ENCODE measurements at places on chromosomes 16 and 17. TPM values are rescaled to one million over a fixed set of nuclear protein-coding genes. Genes with fewer than 3 reads are reported as not detected.

DNA sequence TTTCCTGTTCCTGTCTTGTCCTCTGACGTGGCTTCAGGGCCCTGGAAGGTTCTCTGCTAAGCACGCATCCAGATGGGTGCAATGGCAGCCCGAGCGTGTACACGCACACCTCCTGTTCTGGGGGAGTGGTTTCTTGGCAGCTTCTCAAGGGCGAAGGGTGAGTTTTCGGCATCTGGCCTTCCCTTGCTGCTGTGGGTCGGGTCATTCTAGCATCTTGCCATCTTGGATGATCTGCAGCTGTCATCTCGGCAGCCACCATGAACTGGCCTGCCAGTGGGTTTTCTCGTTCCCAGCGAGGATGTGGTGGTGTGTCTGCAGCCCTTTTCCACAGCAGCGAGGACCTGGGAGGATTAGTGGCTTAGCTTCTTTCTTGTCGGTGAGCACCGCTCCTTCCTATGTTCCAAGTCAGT lies 10.6 kb downstream of the MSI2 start:
- H3K27me3 ChIP-seq = no peaks in the 10 kb centered on the region
- H3K4me3 ChIP-seq = no peak overlapping the region
- H3K27ac ChIP-seq = no peak overlapping the region
- DNase-seq = no peak
- H3K36me3 ChIP-seq = peaks cover 90% of the 10 kb centered on the region

DNA sequence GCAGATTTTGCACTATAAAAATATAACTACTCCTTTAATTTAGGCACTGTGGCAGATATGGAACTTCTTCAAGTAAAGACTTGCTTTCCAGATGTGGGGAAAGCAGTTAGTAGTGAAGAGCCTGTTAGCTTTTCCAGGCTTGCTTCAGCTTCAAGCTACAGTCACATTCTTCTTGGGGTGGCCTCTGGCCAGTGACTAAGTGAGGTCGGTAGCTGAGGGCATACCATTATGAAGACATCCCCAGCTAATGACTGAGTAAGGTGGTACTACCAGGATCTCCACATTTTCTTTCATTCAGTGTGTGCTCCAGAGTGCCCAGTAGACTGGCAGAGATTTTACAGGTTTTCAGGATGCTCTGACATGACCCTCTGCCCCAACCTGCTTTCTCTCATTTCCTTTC lies 167.1 kb upstream of the KIF2B start:
- H3K4me3 ChIP-seq = no peak overlapping the region
- H3K27me3 ChIP-seq = no peaks in the 10 kb centered on the region
- no peaks in the 10 kb centered on the region for H3K36me3 ChIP-seq
- no peak for DNase-seq

- no peaks in the 10 kb centered on the region for H3K27me3 ChIP-seq
- DNase-seq = no peak
- peaks cover 31% of the 10 kb centered on the region for H3K36me3 ChIP-seq
Measured at GRCh38 chr16:69157196-69157595, 24.7 kb downstream of the UTP4 start.

DNA sequence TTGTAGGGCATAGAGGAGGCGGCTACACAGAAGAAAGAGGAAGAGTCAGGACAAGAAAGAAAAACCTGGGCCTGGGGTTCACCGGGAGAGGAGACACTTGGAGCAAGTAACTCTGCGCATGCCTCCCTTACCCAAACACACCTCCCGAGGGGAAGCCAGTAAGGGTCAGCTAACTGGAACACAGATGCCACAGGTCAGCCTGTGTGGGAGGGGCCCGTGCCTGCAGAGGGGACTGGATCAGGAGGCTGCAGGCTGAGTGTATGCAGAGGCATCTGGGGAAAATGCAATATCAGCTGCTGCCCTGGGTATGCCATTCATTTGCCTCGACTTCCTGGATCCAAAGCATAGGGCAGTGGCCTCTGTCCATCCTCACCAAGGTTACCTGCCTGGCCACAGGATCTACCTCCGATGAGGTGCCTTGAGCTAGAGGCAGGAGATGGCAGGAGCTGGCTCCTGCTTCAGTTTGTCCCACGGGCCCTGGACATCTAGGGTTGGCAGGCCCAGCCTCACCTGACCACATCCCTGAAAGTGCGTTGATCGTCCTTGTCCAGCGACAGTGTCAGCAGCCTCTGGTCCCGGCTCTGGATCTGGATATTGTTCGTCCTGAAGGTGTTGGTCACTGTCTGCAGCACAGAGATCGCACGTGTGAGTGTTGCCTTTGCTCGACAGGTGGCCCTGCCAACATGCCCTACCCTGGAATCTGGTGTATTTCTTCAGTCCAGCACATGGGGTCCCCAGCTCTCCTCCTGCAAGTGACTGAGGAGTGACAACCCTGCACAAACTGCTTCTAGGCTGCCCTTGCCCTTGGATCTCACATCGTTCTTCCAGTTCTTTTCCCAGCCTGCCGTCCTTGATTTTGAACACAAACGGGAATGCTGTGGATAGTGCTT lies 4.6 kb upstream of the MFSD6L start:
- no peaks in the 10 kb centered on the region for H3K27me3 ChIP-seq
- H3K4me1 ChIP-seq = no peaks in the 10 kb centered on the region
- H3K4me3 ChIP-seq = no peak overlapping the region
- H3K27ac ChIP-seq = no peak overlapping the region
- peak; percentile 22 for DNase-seq

- H3K4me3 ChIP-seq = no peak overlapping the region
- no peak for DNase-seq
Measured at GRCh38 chr16:9033125-9033830, 58.2 kb upstream of the HAPSTR1 start.

DNA sequence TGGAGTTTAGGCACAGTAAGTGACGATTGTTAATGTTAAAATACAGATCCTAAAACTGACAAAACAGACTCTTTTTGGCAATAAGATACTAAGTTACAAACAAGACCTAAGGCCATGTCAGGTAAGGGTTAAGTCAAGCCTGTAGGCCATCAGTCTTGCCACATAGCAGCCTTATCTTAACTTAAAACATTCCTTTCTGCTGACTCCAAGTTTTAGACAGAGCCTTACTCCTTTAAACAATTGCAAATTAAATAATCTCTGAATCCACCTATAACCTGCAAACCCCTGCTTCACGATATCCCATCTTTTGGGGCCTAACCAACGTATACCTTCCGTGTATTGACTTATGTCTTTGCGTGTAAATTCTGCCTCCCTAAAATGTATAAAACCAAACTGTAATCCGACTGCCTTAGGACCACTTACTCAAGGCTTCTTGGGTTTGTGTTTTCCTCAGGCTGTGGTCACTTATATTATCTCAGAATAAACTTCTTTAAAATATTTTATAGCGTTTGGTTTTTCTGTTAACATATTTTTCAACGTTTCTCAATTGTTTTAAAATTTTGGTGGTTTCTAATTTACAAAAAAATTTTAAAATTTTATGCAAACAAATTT lies 64.4 kb downstream of the EFCAB5 start:
- no peak overlapping the region for H3K4me3 ChIP-seq
- no peaks in the 10 kb centered on the region for H3K4me1 ChIP-seq
- H3K27ac ChIP-seq = no peak overlapping the region
- no peaks in the 10 kb centered on the region for H3K36me3 ChIP-seq
- no peak for DNase-seq

Gene SOX9
- total RNA-seq = 0.19 TPM

- no peak overlapping the region for H3K27ac ChIP-seq
- H3K4me1 ChIP-seq = no peaks in the 10 kb centered on the region
- H3K4me3 ChIP-seq = no peak overlapping the region
- no peaks in the 10 kb centered on the region for H3K27me3 ChIP-seq
- DNase-seq = no peak
Measured at GRCh38 chr17:61744804-61745203, 118.5 kb downstream of the BRIP1 start.

DNA sequence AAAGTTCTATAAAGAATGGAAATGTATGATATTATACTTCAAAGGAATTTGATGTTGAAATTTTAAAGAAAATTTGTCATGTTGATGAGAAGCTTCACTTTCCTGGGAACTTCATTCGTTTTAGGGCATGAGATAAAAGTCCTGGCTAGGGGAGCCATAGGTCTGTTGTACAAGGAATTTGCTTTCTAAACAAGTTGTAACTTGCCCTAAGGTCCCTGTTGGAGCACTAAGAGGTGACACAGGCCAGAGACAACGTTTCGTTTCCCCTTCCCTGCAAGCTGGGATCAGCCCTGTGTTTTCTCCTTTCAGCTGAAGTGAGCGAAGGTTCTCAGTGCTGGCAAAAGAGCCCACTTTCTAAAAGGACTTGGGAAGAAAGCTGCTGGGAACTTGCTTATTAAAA lies 16.6 kb downstream of the PLD6 start:
- peaks cover 10% of the 10 kb centered on the region for H3K36me3 ChIP-seq
- H3K4me3 ChIP-seq = no peak overlapping the region
- no peak overlapping the region for H3K27ac ChIP-seq
- H3K4me1 ChIP-seq = peaks cover 11% of the 10 kb centered on the region
- DNase-seq = no peak

DNA sequence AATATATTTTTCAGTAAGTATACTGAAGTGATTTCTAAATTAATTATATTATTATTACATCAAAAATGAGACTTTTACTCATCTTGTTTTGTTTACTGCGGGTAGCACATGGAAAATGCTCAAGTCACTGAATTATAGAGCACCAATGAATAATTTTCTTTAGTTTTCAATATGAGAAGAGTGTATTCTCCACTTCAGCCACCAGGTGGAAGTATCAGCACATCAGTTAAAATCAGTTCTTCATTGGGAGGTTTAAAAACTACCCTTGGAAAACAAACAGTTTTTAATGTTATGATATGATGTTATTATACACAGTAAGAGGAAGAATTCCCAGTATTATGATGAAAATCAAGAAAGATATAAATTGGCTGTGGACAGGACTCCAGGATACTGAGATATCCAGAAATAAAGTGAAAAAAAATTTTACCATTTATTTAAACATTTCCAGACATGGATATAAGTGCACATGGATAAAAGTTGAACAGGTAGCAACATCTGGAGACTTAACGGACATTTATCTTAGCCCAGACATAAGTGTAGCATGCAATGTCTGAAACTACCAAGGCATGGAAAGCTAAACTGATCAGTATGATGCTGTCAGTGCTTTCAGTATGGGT lies 467.3 kb downstream of the KCNJ2 start:
- H3K36me3 ChIP-seq = no peaks in the 10 kb centered on the region
- H3K4me1 ChIP-seq = no peaks in the 10 kb centered on the region
- H3K27ac ChIP-seq = no peak overlapping the region
- H3K4me3 ChIP-seq = no peak overlapping the region
- no peak for DNase-seq

- peaks cover 60% of the 10 kb centered on the region for H3K36me3 ChIP-seq
- H3K4me3 ChIP-seq = no peak overlapping the region
- H3K27me3 ChIP-seq = no peaks in the 10 kb centered on the region
- peak; percentile 66 for DNase-seq
- no peaks in the 10 kb centered on the region for H3K4me1 ChIP-seq
Measured at GRCh38 chr17:35849469-35850348, 19.0 kb downstream of the HEATR9 start.

Gene TMC7
- total RNA-seq = 0.14 TPM

Gene STH
- total RNA-seq = not detected

Gene OR1D5
- total RNA-seq = not detected

GRCh38 chr17:79838522-79839274 lies 542 bp downstream of the CBX4 start:
- no peak for DNase-seq
- H3K27ac ChIP-seq = peak overlapping the region; percentile 98
- H3K4me1 ChIP-seq = peaks cover 76% of the 10 kb centered on the region

GRCh38 chr16:19842426-19843157 lies 42.1 kb downstream of the GPRC5B start:
- H3K27ac ChIP-seq = no peak overlapping the region
- H3K36me3 ChIP-seq = no peaks in the 10 kb centered on the region
- no peaks in the 10 kb centered on the region for H3K4me1 ChIP-seq

DNA sequence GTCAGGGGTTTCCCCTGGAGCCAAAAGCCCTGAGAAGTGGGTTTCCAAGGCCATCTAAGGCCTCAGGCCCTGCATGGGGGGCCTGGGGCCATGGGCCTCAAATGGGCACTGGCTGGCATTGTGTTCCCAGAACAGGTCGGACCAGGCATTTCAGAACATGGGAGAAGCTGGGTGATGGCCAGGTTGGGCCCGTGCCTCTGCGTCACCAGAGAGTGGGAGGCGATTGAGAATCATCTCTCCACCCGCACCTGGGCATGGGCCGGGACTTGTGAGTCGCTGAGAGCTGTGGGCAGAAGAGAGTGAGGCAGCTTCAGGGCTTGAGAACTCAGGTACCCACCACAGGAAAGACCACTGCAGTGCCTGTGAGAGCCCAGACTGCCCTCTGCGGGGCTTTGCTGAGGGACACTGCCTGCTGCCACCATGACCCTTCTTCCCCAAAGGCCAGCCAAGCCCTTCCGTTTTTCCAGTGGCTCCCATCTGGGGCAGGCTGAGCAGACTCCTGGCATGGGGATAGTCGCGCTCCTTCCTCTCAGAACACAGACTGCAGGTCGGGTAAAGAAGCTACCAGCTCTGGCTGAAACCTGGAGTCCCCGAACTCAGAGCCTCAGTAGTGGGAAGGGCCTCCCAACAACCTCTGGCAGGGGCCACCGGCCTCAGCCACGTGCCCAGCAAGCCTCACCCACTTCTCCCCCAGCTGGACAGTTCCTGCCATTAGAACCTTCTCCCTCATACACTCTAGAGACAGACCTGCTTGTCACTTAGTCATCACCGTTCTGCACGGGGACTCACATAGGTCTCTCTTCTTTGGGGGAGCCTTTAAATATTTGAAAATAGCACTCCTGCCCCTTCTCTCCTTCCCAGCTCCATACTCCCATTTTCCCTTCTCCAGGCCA lies 1.6 kb downstream of the RAB11FIP4 start:
- no peak for DNase-seq
- H3K27ac ChIP-seq = no peak overlapping the region
- no peak overlapping the region for H3K4me3 ChIP-seq
- H3K36me3 ChIP-seq = no peaks in the 10 kb centered on the region
- H3K4me1 ChIP-seq = peaks cover 4% of the 10 kb centered on the region
- peaks cover 42% of the 10 kb centered on the region for H3K27me3 ChIP-seq

Gene OR3A1
- total RNA-seq = 0.09 TPM

Gene KRTAP1-5
- not detected for total RNA-seq

Gene IRX3
- 0.85 TPM for total RNA-seq

GRCh38 chr17:73271072-73271471 lies 9.4 kb upstream of the CPSF4L start:
- H3K36me3 ChIP-seq = no peaks in the 10 kb centered on the region
- no peak overlapping the region for H3K4me3 ChIP-seq
- DNase-seq = no peak
- H3K27me3 ChIP-seq = no peaks in the 10 kb centered on the region
- H3K4me1 ChIP-seq = no peaks in the 10 kb centered on the region

Gene ASPA
- total RNA-seq = 0.57 TPM

Gene XYLT1
- 3.5 TPM for total RNA-seq

- no peak overlapping the region for H3K4me3 ChIP-seq
- no peak for DNase-seq
Measured at GRCh38 chr17:58626905-58627304, 64.9 kb downstream of the TEX14 start.

- no peak overlapping the region for H3K4me3 ChIP-seq
- H3K27ac ChIP-seq = no peak overlapping the region
- H3K4me1 ChIP-seq = no peaks in the 10 kb centered on the region
Measured at GRCh38 chr16:13816701-13817100, 103.3 kb upstream of the ERCC4 start.

Gene PIEZO1
- total RNA-seq = 25.2 TPM

Data from thymus (tissue), 14 donors.